ENCODE measurements at places on chromosomes 11 and 22.
A peak's percentile ranks its signal among the peaks of the same experiment; 100 is the strongest.

- no peak for DNase-seq
These were observed 1.2 kb downstream of the VEGFB start for GRCh38 chr11:64235437-64236161.

- DNase-seq, result peak; percentile 97
These were observed 13.0 kb upstream of the EIF3D start for GRCh38 chr22:36541831-36542411.

DNA sequence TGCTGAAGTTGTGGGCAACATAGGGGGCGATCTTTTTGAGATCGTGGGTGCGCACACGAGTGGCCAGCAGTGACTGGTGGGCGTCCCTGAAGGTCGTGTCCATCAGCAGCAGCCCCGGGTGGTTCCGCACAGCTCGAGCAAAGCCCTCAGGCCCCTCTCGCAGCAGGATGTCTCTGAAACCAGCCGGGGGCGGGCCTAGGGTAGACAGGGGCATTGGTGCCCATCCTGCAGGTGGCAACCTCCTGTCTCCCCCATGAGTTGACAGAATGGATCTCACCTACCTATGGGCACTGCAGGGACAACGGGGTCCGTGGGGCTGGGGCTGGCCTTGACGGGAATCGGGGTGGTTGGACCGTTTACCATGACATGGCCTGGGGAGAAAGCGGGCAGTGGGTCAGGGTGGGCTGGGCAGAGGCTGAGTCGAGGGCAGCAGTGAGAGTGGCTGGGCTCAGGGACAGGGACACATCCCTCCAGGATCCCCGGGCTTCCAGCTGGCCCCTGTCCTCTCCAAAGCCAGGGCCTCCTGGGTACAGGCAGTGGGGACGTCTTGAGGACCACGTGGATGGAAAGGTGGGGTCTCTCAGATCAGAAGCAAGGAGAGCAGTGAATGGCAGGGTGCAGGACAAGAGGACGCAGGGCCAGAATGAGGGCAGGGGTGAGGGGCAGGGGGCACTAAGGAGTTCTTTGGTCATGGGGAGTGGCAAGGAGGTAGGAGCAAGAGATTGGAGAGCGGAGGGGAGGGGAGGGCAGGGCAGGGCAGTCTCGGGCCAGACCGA, 4.2 kb upstream of the LRFN4 start:
- DNase-seq, result no peak

GRCh38 chr11:45391168-45391850, 105.2 kb upstream of the SYT13 start:
- no peak for DNase-seq

DNA sequence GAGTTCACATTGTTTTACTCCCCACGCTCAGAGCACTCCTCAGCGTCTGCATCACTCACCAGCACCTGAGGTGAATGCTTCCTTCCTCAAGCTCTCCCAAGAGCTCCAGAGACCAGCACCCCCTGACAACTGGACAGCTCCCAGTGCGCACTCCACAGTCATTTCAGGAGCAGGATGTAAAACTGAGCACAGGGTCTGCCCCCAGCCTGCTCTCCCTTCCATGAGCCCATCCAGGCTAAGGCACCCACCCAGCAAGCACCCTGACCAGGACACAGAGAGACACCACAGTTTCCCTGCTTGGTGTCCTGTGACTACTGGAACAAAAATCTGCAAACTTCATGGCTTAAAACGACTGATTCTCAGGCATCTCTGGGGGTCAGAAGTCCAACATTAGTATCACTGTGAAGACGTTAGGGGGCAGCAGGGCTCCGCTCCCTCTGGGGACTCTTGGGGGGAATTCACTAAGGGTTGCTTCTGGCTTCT, 3.3 kb downstream of the SCGB1D2 start:
- peak; percentile 25 for DNase-seq

- no peak for DNase-seq
These were observed 38.9 kb upstream of the LUZP2 start for GRCh38 chr11:24457985-24458384.

DNA sequence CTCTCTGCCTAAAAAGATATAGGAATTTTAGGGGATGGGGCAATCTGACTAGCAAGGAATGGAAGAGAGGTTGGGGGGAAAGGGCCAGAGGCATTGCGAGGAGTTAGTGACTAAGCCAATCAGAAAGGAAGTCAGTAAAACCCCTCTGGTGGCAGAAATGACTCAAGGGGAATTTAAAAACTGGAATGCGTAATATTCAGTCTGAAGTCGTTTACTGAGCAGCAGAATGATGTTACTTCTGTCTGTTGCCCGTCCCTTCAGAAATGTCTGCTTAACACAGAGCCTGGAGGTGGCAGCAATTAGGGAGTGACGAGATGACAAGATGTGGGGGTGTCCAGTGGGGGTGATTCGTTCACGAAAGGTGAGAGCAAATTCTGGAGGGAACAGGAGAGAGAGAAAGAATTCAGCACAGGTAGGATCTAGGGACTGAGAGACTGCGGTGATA, 107.7 kb upstream of the CLMP start:
- DNase-seq, result peak; percentile 79
